ENCODE measurements at places on chromosomes 1 and 21.

- DNase-seq = no peak
These were observed 138.8 kb upstream of the WNT4 start for GRCh38 chr1:22281521-22282363.

DNA sequence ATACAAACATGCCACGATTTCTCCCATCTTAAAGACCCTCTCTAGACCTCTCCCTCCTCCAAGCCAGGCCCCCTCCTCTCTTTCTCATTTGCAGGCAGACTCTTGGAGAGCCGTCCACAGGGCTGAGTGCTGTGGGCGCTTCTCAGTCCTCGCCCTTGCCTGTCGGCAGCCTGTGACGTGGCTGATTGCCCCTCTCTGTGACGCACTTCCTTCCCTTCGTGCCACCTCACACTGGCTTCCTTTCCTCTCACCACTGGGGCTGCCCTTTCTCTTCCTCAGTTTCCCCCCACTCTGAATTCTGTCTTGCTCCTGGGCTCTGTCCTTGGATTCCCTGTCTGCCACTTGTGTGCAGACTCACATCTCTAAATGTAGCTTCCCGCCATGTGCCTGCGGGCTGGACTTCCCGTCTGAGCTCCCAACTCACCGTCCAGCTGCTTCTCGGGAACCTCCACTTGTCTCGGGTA is 227.2 kb downstream of the CAMTA1 start:
- DNase-seq = no peak

GRCh38 chr1:109185990-109186732 is 27.6 kb upstream of the SARS1 start:
- no peak for DNase-seq

DNA sequence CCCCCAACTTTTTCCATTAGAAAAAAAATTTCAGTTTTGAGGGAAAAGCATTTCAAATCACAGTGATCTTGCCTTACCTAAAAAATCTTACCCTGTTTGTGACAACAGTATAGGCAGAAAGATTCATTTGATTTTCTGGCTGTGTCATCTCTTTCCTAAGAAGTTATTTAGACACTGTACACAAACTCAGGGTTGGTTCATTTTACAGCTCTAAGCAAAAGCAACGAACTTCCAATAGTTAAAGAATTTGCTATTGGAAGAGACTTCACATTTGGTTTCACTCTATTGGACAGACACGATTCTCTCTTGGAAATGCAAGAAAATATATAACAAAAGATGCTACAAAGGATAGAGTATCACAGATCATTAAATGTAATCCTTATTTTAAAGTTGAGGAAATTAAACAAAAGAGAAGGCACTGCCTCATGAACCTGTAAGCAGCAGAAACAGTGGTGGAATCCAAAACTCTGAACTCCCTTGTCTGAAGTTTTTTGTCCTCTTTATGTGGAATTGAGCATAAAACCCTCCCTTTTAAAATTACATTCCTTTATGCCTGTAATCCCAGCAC is 20.8 kb downstream of the EYA3 start:
- DNase-seq = no peak

DNA sequence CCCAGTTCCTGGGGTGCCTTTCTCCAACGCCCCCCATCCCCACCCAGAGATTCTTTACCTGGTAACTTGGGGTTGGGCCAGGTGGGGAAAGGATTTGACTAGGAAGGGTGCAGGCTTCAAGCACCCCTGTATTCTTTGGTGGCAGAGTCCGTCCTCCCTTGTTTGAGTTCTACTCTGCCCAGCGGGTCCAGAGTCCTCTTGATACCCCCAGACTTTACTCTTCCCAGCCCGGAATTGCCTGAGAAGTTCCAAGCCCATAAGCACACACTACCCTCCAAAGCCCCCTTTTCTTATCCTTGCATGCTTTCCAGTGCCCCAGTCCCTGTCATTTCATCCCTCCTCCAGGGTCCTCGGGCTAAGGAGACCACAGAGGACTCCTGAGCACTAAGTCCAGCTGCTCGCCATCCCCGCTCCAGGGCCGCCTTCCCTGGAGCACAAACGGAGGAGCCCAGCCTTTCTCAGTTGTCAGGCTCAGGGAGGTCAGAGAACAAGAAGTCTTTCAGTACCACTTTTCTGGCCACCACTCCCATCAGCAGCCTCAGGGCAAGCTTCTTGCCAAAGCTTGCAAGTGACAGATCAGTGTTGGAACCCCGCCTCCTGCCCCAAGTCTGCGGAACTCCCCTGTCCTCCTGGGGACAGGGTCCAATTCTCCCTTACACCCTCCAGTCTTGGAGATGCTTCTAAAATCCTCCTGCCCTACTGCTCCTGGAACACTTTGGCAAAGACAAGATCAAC is 12.2 kb downstream of the SLC45A3 start:
- DNase-seq = no peak

- no peak for DNase-seq
These were observed 90.5 kb downstream of the SELENOF start for GRCh38 chr1:86823386-86823785.

- no peak for DNase-seq
These were observed 20.0 kb upstream of the ZNF326 start for GRCh38 chr1:89974696-89975470.

GRCh38 chr1:25118546-25118945 is 113.8 kb downstream of the SYF2 start:
- DNase-seq = no peak

DNA sequence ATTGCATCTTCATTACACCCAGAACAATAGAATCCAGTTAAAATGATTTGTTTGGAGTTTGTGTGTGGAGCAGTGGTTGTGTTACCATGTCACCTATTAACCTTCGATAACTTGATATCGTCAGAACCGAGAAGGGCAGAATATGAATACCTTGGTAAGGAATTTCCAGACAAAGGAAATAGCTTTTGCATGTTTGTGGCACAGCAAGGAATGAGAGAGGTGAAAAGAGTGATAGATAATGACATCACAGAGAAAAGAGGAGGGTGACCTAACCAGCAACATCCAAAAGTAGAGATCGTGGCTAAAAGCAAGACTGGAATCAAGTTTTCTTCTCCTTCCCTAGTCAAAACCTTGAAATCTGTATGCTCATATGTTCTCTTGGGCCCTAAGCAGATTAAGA is 244.6 kb upstream of the NEGR1 start:
- no peak for DNase-seq

- no peak for DNase-seq
These were observed 27.2 kb upstream of the CSF1 start for GRCh38 chr1:109883248-109883955.

DNA sequence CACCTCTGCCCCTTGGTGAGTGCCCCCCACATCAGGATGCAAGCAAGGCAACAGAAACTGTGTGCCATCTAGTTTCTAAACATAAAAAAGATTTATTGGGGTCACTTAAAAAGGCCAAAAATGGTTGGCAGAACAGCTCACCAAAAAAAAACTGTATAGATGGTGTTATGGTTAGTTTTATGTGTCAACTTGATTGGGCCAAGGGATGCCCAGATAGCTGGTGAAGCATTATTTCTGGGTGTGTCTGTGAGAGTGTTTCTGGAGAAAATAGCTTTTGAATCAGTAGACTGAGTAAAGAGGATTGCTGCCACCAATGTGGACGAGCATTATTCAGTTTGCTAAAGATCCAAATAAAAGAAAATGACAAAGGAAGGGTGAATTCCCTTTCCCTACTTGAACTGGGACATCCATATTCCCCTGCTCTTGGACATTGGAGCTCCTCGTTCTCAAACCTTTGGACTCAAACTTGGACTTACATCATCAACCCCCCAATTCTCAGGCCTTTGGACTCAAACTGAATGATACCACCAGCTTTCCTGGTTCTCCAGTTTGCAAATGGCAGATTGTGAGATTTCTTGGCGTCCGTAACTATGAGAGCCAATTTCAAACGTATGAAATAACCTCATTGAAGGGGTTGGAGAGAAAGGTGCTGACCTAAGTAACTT is 16.9 kb downstream of the CAPN9 start:
- no peak for DNase-seq

DNA sequence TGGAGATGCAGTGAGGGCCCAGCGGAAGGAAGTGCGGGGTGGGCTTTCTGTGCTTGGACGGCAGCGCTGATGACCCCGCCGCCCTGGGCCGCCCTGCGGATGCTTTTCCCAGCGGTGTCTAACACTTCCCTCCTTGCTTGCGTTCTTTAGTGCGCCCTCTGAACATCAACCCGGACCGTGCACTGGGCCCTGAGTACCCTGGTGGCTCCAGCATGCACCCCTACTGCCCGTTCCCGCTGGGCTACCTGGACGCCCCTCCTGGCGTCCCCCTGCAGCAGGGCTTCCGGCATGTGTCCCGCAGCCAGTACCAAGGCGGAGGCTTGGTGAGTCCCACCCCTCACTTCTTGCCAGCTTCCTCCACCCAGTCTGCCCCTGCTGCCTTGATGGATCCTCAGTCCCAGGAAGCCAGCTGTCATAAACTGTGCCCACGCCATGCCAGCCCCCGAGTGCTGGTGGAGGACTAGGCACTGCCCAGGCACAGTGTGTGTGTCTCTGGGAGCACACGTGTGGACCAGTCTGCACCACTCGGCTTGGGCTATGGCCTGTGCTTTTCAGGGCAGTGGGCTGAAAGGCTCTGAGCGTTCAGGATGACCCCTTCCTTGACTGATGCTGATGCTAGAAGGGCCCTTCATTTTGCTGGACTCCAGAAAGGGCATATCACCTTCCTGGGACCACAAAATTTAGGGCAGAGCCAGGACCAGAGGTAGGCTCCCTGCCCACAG is 2.3 kb downstream of the DMRTB1 start:
- no peak for DNase-seq

DNA sequence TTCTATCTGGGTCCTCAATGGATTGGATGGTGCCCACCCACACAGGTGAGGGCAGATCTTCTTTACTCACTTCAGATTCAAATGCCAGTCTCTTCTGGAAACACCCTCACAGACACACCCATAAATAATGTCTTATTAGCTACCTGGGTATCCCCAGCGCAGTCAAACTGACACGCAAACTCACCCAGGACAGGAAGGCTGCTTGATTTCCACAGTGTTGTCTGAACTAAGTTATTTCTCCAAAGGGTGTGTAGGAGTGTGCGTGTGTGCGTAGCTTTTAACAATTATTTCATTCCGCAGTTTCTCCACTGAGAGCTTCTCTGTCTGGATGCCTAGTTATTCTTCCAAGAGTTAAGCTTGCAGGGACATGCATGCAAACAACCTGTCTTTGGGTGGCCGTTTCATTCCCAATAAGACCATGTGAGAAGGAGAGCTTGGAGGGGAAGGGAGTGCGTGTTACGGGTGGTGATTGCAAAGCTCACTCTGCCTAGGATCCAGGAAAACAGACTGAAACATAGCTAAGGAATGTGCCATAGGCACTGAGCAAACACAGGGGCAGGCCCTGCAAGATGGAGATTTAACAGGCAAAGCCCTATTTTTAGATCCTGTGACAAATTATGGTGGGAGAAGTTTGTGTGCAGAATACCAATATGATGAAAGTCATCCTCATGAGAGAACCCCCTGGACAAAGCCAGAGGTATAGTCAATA is 269.7 kb downstream of the DYRK1A start:
- no peak for DNase-seq

- no peak for DNase-seq
These were observed 52.2 kb downstream of the USP25 start for GRCh38 chr21:15781986-15782385.
